ENCODE measurements at places on chromosomes 5 and 9.

GRCh38 chr9:89477811-89478630 lies 19.9 kb downstream of the SEMA4D start:
- DNase-seq: peak; percentile 26

- DNase-seq: no peak
These were observed 10.5 kb upstream of the TRAF1 start for GRCh38 chr9:120937127-120937526.

DNA sequence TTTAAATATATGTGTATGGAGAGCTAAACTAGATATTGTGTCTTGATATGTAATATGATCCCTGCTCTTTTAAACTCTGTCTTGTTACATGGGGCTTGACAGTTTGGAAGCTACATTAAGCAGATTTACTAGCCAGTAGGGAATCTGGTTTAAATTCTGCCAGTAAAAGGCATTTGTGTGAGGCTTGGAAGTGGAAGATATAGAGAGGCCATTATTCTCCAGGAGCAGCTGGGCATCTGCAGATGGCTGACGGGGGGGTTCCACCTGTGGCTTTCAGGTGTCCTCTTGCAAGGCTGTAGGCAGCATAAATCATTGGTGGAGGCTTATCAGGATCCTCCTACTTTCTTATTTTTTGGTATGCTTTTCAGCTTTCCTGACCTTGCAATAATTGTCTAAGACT lies 179.1 kb upstream of the FBXL7 start:
- DNase-seq: no peak

GRCh38 chr5:1761453-1761755 lies 38.2 kb downstream of the MRPL36 start:
- DNase-seq: no peak

- no peak for DNase-seq
These were observed 1.6 kb upstream of the ST6GALNAC4 start for GRCh38 chr9:127918183-127919107.

- DNase-seq: no peak
These were observed 133.6 kb upstream of the NR3C1 start for GRCh38 chr5:143537056-143537455.

GRCh38 chr9:128628471-128629048 lies 28.1 kb downstream of the DYNC2I2 start:
- no peak for DNase-seq

GRCh38 chr5:152532714-152533113 lies 127.6 kb upstream of the NMUR2 start:
- DNase-seq: peak; percentile 45
